Stimulated activated effector memory CD8-positive, alpha-beta T cell treated with anti-CD3 and anti-CD28 coated beads, Interleukin-12 subunit alpha, Interleukin-12 subunit beta, amount 100 ng/mL, for 72 hours (primary cell): ENCODE measurements at places on chromosomes 3 and 15.

GRCh38 chr3:11300970-11301369, 28.8 kb downstream of the ATG7 start:
- no peak for DNase-seq

GRCh38 chr15:89647191-89647851, 7.9 kb downstream of the KIF7 start:
- DNase-seq: peak; percentile 66

- no peak for DNase-seq
Observed at GRCh38 chr3:179156775-179157174, 8.6 kb downstream of the PIK3CA start.

GRCh38 chr15:101262551-101262950, 10.7 kb upstream of the CHSY1 start:
- no peak for DNase-seq

DNA sequence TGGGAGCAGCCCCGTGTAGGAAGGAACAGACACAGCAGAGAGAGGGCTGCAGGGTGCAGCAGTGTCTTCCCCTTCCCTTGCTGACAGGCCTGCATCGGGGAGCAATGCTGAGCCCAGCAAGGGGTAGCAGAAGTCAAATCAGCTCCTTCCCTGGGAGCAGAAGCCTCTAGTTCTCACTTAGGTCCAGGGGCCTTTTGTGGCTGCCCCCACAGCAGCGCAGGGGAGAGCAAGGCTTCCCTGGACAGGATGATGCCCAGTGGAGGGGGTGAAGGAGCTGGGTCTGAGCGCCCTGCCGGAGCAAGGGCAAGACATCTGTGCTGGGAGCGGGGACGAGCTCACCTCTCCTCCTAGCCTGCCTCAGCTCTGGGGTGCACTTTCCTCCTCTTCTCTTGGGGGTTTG, 827 bp downstream of the PLCB2 start:
- DNase-seq: no peak

DNA sequence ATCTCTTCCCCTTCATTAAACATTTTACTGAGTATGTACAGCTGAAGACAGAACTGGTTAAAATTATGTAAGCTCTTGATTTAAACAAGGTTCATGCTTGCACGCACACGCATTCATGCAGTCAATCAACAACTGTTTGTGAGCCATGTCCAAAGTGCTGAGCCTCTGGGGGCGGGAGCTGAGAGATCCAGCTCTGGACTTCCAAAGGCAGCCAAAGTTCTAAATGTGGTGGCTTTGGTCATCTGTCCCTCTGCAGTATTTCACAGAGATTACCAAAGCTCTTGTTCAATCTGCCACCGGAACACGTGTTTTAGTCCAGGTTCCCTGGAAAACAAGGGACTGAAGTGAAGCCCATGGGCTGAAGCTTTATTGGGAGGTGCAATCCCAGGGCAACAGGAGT, 52.4 kb upstream of the SNRPA1 start:
- no peak for DNase-seq
